ENCODE measurements at places on chromosomes 6 and 20.

- no peak for DNase-seq
These were observed 11.7 kb upstream of the MAPK13 start for GRCh38 chr6:36118550-36119107.

GRCh38 chr6:87784690-87785089 lies 82.7 kb upstream of the AKIRIN2 start:
- no peak for DNase-seq

- DNase-seq: no peak
These were observed 77.3 kb downstream of the TCP11 start for GRCh38 chr6:35063701-35064280.

- no peak for DNase-seq
These were observed 90.0 kb downstream of the EDN3 start for GRCh38 chr20:59390437-59390836.

DNA sequence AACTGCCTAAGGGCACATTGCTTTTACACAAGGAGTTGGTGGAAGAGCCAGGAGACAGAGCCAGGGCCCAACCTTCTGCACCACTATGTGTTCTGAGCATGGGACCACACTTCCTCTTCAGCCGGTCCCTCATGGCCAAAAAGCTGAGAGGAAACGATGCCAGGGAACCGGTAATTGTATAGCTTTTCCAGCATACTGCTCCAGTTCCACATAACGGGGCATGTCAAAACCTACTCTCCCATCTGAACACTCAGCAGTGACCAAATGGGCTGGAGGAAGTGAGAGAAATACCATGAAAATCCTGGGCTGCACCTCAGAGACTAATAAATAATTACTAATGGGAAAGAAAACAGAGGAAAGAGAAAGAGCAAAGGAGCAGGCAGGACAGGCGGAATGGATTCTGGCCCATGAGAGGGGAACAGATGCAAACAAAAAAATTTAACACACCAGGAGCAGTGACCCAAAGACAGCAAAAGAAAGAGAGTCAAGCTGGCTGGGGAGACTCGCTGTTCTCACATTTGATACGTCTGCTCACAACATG lies 52.0 kb upstream of the BMP2 start:
- DNase-seq: no peak

DNA sequence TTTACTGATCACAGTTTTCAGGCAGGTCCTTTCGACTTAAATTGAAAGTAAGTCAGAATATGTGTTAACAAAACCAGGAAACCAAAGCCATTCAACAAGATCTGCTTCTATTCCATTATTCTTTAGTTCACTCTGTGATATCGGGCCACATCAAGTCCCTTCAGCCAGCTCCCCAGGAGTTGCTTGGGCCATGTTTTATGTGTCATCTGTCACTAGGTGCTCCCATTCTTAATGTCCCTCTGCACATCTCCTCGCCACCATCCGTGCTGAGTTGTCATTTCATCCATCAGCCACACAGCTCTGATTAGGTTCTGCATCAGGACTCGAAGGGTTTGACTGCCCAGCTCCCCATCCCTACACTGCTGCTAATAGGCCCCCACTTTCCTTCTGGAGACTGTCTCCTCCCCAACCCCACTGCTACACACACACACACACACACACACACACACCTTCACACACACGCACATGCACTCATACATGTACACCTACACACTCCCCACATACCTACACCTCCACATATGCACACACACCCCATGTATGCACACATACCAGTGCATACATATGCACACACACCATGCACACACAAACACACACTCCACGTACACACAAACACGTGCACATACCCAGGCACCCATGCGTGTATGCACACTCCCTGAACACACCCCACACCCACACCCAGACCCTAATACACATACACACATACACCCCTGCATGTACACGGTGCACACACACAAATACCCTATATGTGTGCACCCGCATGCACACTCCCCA lies 143.3 kb upstream of the GMDS start:
- no peak for DNase-seq

DNA sequence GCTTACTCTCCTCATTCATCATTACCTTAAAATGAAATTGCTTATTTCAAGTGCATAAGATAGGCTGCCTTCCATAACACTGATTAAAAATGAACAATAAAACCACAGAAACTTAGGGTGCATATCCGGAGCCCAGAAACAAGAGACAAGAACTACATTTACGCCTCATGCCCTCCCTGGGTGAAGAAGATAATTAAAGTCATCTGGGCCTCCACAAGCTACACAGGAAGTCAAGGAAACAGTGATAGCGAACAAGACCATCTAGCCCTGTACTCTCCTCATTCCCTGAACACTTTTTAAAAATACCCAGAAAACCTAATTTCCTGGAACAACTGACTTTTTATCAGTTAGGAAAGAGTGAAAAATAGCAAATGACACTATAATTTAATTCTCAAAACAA lies 6.3 kb downstream of the SOD2 start:
- no peak for DNase-seq

DNA sequence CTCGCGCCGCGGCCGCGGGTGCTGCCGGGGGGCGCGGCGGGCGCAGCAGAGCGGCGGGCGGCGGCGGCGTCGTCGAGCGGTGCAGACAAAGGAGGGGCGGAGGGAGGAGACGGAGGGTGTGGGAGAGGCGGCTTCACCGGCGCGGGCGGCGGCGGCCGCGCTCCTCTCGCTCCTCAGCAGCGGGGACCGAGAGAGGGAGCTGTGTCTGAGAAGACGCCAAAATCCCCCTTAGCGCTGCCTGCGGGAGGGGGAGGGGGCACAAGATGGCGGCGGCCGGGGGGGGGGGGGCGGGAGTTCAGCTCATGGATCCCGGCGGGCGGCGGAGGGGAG lies 296 bp downstream of the ADNP start:
- DNase-seq: no peak

DNA sequence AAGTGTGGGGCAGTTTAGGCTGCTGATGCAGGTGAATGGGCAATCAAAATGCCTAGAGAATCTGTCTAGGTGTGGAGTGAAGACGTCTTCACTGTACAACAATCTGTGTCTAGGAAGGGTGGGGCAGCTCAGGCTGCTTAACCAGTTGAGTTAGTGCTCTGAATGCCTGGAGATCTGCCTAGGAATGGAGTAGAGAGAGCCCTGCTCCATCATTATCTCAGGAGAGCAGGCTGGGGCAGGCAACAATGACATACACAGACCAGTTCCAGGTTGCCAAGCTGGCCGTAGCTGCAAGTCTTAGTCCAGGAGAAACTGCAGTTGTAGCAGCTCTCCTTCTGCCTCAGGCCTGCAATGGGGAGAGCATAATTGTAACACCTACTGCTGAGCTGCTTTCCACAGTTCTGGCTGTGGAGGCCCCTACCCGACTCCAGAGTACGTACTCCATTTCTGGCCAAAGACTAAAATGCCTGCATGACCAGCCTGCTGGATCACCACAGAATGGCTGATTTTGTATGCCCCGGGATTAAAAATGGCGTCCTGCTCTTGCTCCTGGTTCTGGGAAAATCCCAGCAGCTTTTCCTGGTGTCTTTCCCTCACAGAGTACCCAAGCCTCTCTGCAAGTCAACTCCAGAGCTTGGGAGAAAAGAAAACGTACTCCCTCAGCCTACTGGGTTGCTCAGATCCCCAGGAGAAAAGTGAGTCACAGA lies 545.4 kb downstream of the ADGRB3 start:
- DNase-seq: no peak

- no peak for DNase-seq
These were observed 180.3 kb downstream of the CDH26 start for GRCh38 chr20:60138256-60139220.

GRCh38 chr6:126531840-126532239 lies 191.9 kb downstream of the CENPW start:
- DNase-seq: no peak

GRCh38 chr20:44780226-44780625 lies 30.1 kb downstream of the RIMS4 start:
- DNase-seq: peak; percentile 88

GRCh38 chr20:38987777-38988176 lies 25.6 kb downstream of the DHX35 start:
- no peak for DNase-seq

DNA sequence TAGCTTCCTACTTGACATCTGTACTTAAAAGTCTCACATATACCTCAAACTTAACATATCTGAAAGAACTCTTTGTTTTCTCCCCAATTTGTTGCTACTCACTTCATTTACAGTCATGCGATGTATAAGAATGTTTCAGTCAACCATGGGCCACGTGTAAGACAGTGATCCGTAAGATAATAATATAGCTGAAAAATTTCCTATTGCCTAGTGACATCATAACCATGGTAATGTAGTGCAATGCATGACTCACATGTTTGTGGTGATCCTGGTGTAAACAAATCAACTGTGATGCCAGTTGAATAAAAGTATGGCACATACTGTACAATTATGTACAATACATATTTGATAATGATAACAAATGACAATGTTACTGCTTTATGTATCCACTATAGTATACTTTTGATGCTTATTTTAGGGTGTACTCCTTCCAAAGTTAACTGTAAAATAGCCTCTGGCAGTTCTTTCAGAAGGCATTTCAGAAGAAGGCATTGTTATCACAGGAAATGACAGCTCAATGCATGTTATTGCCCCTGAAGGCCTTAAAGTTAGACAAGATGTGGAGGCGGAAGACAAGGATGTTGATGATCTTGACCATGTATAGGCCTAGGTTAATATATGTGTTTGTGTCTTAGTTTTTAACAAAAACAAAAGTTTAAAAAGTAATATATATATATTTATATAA lies 579.0 kb downstream of the EPHA7 start:
- no peak for DNase-seq

GRCh38 chr6:71496018-71496721 lies 207.6 kb downstream of the OGFRL1 start:
- DNase-seq: no peak

GRCh38 chr6:169117663-169118062 lies 136.0 kb downstream of the THBS2 start:
- no peak for DNase-seq

- DNase-seq: no peak
These were observed 160.4 kb downstream of the RALGAPA2 start for GRCh38 chr20:20552076-20552475.

- DNase-seq: no peak
These were observed 17.6 kb downstream of the SLC18B1 start for GRCh38 chr6:132780770-132781371.

GRCh38 chr20:21377701-21378100 lies 19.6 kb downstream of the NKX2-4 start:
- DNase-seq: no peak

DNA sequence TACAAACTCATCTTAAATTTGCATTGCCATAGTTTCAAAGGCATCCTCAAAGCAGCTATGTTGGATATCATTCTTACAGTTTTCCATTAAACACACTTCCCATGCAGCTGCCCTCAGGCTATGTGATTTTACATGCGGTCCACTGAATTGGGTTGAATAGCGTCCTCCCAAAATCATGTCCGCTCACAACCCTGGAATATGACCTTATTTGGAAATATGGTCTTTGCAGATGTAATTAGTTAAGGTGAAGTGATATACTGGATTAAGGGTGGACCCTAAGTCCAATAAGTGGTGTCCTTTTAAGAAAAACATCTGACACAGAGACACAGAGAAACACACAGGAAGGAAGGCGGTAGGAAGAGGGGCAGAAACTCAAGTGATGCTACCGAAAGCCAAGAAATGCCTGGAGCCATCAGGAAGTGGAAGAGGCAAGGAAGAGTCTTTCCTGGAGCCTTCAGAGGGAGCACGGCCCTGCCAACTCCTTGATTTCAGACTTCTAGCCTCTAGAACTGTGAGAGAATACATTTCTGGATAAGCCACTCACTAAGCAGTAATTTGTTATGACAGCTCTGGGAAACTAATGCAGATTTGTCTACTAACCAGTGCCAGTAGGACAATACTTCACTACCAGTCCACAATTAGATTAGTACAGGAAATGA lies 42.7 kb upstream of the NHSL1 start:
- DNase-seq: no peak

GRCh38 chr6:133645966-133646740 lies 242.8 kb upstream of the TCF21 start:
- DNase-seq: no peak

- no peak for DNase-seq
These were observed 271.4 kb downstream of the EYA4 start for GRCh38 chr6:133512410-133513016.

GRCh38 chr20:5056801-5057599 lies 55.7 kb upstream of the SLC23A2 start:
- DNase-seq: peak; percentile 71

GRCh38 chr6:118621799-118622470 lies 29.5 kb downstream of the CEP85L start:
- no peak for DNase-seq

- DNase-seq: no peak
These were observed 999.4 kb upstream of the GJE1 start for GRCh38 chr6:141133346-141133745.

GRCh38 chr20:37903317-37904007 lies 535 bp downstream of the VSTM2L start:
- no peak for DNase-seq

DNA sequence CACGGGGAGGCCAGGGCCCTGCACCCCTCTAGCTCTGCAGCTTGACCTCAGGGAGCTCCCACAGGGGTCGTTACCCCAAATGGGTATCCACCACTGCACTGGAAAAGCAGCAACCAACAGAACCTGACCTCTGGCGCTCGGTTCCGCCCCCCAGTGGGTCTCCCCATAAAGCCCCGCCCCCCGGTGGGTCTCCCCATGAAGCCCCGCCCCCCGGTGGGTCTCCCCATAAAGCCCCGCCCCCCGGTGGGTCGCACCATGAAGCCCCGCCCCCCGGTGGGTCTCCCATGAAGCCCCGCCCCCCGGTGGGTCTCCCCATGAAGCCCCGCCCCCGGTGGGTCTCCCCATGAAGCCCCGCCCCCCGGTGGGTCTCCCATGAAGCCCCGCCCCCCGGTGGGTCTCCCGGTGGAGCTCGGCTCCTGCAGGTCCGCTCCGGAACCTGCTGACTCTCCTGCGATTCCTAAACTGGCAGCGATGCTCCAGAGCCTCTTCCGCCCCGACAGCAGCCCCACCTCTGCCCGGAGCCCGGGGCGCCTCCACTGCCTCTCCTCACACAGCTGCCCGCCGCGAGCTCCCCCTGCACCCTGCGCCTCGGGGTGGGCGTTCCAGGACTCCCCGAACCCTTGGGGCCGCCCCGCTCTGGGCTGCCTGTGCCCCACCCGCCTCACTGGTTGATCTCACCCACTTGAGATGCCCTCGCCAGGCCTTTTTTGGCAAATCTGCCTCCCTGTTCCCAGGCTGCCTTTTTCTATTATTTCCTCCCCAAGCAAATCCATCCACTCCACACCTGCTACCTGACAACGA lies 12.1 kb downstream of the SLC2A4RG start:
- DNase-seq: peak; percentile 52

DNA sequence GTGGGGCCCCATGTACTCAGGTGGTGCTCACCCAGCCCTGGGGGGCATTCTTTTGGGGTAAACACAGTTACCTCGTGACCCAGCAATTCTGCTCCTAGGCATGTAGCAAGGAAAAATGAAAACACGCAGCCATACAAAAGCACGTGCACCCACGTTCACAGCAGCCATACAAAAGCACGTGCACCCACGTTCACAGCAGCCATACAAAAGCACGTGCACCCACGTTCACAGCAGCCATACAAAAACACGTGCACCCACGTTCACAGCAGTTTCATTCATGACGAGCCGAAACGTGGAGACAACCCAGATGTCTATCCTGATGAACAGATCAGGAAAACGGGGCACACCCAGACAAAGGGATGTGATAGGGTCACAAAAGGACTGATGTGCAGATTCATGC lies 57.1 kb downstream of the YTHDF1 start:
- peak; percentile 37 for DNase-seq

GRCh38 chr6:116515141-116515540 lies 3.7 kb downstream of the CALHM5 start:
- no peak for DNase-seq

- DNase-seq: no peak
These were observed 173.5 kb downstream of the DLL1 start for GRCh38 chr6:170117111-170117972.

GRCh38 chr6:165599596-165600487 lies 63.2 kb downstream of the PDE10A start:
- DNase-seq: no peak
